ENCODE measurements at places on chromosomes 12 and 14.

GRCh38 chr14:73272393-73272792, 35.1 kb downstream of the PAPLN start:
- no peak for DNase-seq

DNA sequence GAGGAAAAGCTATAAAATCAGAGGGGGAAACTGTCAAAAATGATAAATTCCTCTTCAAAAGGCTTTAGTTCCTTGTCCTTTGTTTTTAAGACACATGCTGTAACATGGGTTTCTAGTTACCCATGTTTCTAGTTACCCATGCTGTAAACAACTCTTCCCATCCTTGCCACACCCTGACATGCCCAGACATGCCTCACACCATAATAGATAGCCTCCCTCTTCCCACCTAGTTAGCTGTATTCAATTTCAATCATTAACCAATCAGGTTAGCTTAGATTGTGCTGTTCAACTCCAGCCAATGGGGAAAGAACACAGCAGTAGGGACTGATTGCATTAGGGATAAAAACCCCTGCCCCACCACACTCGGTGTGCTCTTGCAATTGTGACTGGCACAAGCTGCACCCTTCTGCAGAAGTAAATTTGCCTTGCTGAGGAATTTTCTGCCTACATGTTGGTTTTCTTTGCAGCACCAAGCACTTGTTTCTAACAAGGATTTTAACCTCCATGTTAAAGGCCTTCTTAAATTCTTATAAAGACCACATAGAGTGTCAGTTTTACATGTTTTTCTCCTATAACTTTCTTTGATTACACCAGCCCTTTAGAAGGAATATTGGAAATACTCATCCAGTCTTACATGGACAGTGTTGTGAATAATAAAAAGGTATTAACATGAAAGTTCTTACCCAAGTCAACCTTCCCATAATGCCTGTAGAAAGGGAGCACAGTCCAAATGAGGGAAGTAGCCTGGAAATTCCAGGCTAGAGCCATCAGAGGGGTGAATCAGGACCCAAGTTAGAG, 32.5 kb upstream of the LALBA start:
- no peak for DNase-seq

GRCh38 chr12:77494296-77494695, 336.4 kb upstream of the NAV3 start:
- DNase-seq: no peak

DNA sequence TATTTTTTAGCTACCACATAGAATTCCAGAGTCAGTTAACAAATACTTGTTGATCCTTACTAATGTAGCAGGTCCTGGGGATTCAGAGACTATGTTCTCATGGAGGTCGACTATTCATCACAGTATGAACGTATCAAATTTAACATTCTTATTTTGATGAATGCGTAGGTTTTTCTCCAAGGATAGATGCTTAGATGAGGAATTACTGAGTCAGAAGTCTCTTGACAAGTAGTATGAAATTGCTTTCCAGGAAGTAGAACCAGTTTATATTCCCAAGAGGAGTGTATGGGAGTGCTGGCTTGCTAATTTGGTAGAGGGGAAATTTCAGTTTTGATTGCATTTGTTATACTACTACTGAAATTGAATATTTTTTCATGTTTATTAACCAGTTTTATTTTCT, 42.8 kb upstream of the CRADD start:
- DNase-seq: peak; percentile 93
